AG08396 (cell line): ENCODE measurements at places on chromosomes 6 and 20.

DNA sequence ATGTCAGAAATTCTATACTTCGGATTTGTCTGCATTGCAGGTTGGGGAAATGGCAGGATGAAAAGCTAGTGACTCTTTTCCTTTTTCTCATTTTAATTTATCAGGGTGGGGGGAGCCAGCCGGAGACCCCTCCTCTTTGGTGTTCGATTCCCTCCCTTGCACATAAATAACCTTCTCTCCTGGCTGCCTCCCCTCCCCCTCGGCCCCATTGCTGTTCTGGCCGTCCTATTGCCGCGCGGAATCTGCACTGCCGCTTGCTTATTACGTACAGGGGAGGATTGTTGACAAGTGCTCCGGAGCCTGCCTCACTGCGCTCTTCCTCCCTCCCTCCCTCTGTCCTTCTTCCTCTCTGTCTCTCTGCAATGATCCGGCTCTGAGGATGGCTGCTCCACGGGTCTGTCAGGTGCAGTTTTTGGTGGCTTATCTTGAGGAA lies 154.7 kb downstream of the JARID2 start:
- DNase-seq = no peak

DNA sequence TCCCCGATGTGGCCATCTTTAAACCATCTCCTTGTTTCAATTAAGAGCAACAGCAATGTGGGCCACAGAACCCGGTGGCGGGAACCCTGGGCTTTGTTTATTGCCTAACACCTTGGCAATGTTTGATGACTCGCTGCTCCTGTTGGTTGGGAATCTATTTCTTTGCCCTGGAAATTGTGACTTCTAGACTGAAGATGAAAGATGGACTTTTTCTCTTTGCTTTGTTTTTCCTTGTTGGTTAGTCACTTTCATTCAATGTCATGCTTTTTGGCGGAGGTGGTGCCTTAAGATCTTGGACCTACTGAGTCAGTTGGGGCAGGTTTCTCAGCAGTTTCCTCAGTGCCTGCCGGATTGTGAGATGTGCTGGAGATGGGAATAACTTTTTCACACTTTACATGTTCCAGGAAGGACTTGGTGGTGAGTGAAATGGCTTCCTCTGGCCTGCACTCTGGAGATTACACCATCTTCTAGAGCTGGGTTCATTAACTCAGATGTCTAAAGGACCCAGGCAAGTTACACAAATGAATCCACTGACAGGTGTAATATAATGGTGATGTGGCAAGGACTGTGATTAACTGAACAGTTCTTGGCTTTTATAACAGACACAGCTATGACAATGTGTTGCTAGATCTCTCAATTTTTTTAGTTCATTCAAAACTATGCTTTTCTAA lies 56.3 kb downstream of the TSHZ2 start:
- DNase-seq = no peak

- DNase-seq = peak; percentile 53
Observed at GRCh38 chr6:71537717-71538116, 249.1 kb downstream of the OGFRL1 start.

- DNase-seq = no peak
Observed at GRCh38 chr6:117290173-117290846, 25.0 kb downstream of the VGLL2 start.

- DNase-seq = no peak
Observed at GRCh38 chr20:39603219-39603618, 641.1 kb downstream of the DHX35 start.

DNA sequence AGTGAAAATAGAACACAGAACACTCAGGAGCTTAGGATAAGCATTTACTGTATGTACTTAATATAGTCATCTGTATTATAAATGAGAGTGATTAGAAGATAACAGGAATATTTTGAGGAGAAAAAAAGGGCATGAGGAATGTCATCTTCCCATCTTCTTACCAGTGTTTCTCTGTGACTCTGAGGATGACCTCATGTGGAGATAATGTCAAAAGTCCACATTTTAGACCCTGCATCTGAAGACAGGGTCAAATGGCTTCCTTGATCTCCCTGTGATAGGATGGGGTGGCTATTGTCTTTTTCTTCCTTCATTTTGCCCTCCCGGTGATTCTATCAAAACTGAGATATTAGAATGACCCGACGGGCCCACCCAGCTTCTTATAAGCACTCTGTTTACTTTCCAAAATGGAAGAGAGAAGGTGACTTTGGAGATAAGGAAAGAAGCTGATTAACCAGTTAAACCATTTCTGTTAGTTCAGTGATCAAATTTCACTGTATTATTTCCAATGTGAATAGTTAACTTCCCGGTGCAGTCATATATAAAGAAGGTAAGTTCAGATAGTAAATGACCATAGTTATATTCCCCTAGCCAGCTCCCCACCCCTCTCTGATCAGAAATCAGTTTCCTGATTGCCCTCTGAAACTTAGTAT lies 115.7 kb upstream of the SALL4 start:
- DNase-seq = no peak

GRCh38 chr6:158047127-158047518 lies 65.5 kb downstream of the SYNJ2 start:
- no peak for DNase-seq
